ENCODE measurements at places on chromosomes 5 and 9. TPM values are rescaled to one million over a fixed set of nuclear protein-coding genes. Genes with fewer than 3 reads are reported as not detected.

DNA sequence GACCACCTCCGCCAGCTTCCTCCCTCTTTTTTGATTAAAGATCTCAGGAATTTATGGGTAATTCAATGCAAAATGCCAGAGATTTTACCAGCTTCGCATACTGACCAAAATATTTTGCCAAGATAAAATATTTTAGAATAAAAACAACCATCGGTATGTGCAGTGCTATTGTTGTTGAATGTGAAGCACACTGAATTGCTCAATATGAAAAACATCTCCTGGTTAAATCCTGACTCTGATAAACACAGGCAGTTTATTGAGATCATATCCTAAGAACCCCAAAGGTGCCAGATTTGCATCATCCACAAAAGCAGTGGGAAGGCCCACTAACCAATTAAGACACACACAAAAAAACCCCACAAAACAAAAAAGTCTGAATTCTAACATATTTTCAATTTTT, 202.4 kb downstream of the GLIS3 start:
- no peaks in the 10 kb centered on the region for H3K27me3 ChIP-seq
- H3K4me1 ChIP-seq: peaks cover 21% of the 10 kb centered on the region
- no peaks in the 10 kb centered on the region for H3K36me3 ChIP-seq
- no peak overlapping the region for H3K27ac ChIP-seq

GRCh38 chr5:147445090-147445489, 64.8 kb downstream of the DPYSL3 start:
- H3K27me3 ChIP-seq: no peaks in the 10 kb centered on the region
- no peak for DNase-seq
- no peak overlapping the region for H3K4me3 ChIP-seq
- peaks cover 17% of the 10 kb centered on the region for H3K4me1 ChIP-seq
- no peak overlapping the region for H3K27ac ChIP-seq

The SCGB3A1 gene
- not detected for polyA plus RNA-seq

DNA sequence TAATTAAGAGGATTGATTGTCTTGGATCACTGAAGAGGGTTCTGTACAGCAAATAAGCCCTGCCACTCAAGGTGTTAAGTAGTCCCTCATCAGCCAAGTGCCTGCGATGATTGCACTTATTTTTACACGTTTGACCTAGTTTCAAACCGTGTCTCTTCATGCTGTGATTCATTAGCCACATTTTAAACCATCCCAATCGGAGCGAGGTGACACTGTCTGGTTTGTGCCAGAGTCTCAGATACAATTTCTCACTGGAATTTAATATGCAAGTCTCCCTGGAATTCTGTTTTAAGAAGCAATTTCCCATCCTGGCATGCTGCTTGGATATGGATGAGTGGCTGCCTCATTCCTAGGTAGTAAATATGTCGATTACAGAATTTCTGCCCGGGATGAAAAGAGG, 1.6 kb downstream of the INSYN2B start:
- H3K27ac ChIP-seq: no peak overlapping the region
- DNase-seq: no peak
- H3K36me3 ChIP-seq: no peaks in the 10 kb centered on the region
- H3K4me3 ChIP-seq: no peak overlapping the region
- peaks cover 4% of the 10 kb centered on the region for H3K27me3 ChIP-seq

- peaks cover 4% of the 10 kb centered on the region for H3K4me1 ChIP-seq
- H3K4me3 ChIP-seq: no peak overlapping the region
- H3K27ac ChIP-seq: no peak overlapping the region
- H3K36me3 ChIP-seq: no peaks in the 10 kb centered on the region
- no peaks in the 10 kb centered on the region for H3K27me3 ChIP-seq
- no peak for DNase-seq
Measured at GRCh38 chr9:133876144-133876543, 116.0 kb downstream of the VAV2 start.

- peaks cover 30% of the 10 kb centered on the region for H3K4me1 ChIP-seq
- H3K27me3 ChIP-seq: no peaks in the 10 kb centered on the region
- no peak for DNase-seq
- no peak overlapping the region for H3K27ac ChIP-seq
- H3K4me3 ChIP-seq: no peak overlapping the region
- H3K36me3 ChIP-seq: no peaks in the 10 kb centered on the region
Measured at GRCh38 chr5:125045646-125046045, 299.2 kb upstream of the ZNF608 start.

The ARHGEF28 gene
- polyA plus RNA-seq: not detected

The MARVELD2 gene
- polyA plus RNA-seq: 4.9 TPM
